ENCODE measurements at places on chromosomes 7 and 10. TPM values are rescaled to one million over a fixed set of nuclear protein-coding genes. Genes with fewer than 3 reads are reported as not detected.

- no peak for DNase-seq
Measured at GRCh38 chr7:157613575-157614322, 276.9 kb downstream of the DNAJB6 start.

DNA sequence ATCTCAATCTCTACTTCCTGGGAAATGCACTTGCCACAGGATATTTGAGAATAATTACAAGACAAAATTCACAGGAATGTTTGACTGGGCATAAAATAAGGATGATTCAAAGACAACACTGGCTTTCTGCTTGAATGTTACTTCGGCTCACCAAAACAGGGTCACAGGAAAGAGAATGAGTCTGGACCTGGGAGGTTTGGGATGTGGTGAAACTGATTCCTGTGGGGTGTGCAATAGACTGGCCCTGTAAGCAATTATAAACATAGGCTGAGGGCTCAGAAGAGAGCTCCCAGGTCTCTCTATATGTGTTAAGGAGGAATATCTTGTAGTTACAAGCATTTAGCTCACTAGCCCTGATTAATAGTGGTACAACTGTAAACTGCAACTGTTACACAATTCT, 613.9 kb upstream of the CELF2 start:
- no peak for DNase-seq

- DNase-seq, result no peak
Measured at GRCh38 chr10:70747192-70747965, 37.8 kb downstream of the TBATA start.

GRCh38 chr10:10624567-10624962, 393.1 kb upstream of the CELF2 start:
- no peak for DNase-seq

The PNLIPRP2 gene
- not detected for total RNA-seq

The AGFG2 gene
- total RNA-seq, result 48.6 TPM

DNA sequence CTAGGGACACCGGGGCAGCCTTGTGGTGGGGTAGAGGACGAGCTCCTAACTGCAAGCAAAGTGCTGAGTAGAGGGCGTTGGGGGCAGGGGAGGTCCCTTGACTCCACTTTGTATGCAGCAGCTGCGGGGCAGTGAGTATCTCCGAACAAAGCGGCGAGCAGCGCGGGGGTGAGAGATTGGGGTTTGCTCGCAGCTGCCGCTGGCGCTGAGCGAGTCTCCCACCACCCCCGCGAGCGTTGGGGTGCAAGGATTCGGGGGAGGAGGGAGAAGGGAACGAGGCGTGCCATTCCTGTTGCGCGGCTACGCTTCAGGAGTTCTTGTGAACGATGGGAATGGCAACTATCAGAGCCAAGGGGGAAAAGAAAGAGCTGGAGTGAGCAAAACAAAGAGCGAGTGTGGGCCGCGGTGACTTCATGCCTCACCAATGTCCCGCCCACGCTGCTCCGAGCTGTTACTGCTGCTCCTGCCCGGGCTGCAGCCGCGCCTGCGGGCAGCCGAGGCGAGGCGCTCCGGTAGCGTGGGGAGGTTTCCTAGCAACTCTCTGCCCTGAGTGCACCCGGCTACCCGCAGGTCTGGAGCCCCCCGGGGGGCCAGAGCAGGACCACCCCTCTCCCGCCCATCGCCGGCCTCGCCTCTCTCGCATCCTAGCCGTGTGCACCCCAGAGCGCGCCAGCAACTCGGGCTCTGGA, at the start of gene ITGB8:
TSS of gene ITGB8 (plus strand) at position 662 of the 689 bp plus-strand sequence. CDS start 907 bp downstream, outside the sequence.
- peak; percentile 65 for DNase-seq

The SRRM3 gene
- 27.1 TPM for total RNA-seq

The PAX4 gene
- 0.33 TPM for total RNA-seq

- no peak for DNase-seq
Measured at GRCh38 chr7:99707096-99707495, 27.3 kb upstream of the CYP3A5 start.

The RBM48 gene
- total RNA-seq, result 17.3 TPM

The TMEM184A gene
- 0.21 TPM for total RNA-seq

Data from endothelial cell (in vitro differentiated cells).